Placental epithelial cell (primary cell): ENCODE measurements at places on chromosomes 1 and 21. TPM values are rescaled to one million over a fixed set of nuclear protein-coding genes. Genes with fewer than 3 reads are reported as not detected.

Gene ROR1
- total RNA-seq, result 45.5 and 97.8 TPM in 2 replicates

Gene KRTAP13-2
- total RNA-seq, result not detected in 2 replicates

Gene WASF2
- 19.7 and 21.6 TPM in 2 replicates for total RNA-seq

Gene WDR4
- 4.3 and 5.6 TPM in 2 replicates for total RNA-seq

Gene DMRTA2
- total RNA-seq, result not detected in 2 replicates

Gene IL19
- total RNA-seq, result not detected in 2 replicates

Gene SFN
- 146 and 266 TPM in 2 replicates for total RNA-seq

Gene SYNC
- total RNA-seq, result 31.8 and 57.9 TPM in 2 replicates

Gene ABCG1
- total RNA-seq, result under 0.01 and 2.8 TPM in 2 replicates

Gene SLC5A9
- not detected in 2 replicates for total RNA-seq

Gene NMNAT2
- total RNA-seq, result under 0.01 and 0.11 TPM in 2 replicates

Gene RAB25
- 62.4 and 69.0 TPM in 2 replicates for total RNA-seq

Gene LCE2A
- 0.79 TPM in 1 of 2 replicates, not detected in the other for total RNA-seq

Gene OR6K3
- not detected in 2 replicates for total RNA-seq

Gene PI4KB
- 76.3 and 101 TPM in 2 replicates for total RNA-seq

Gene TMEM201
- total RNA-seq, result 3.1 and 4.1 TPM in 2 replicates

Gene DIRAS3
- not detected in 2 replicates for total RNA-seq

Gene PADI2
- under 0.01 and 0.43 TPM in 2 replicates for total RNA-seq

Gene NCF2
- total RNA-seq, result 8.6 and 48.4 TPM in 2 replicates

Gene PRAMEF7
- not detected in 2 replicates for total RNA-seq
